ENCODE measurements at places on chromosomes 12 and 14.
A peak's percentile ranks its signal among the peaks of the same experiment; 100 is the strongest.

DNA sequence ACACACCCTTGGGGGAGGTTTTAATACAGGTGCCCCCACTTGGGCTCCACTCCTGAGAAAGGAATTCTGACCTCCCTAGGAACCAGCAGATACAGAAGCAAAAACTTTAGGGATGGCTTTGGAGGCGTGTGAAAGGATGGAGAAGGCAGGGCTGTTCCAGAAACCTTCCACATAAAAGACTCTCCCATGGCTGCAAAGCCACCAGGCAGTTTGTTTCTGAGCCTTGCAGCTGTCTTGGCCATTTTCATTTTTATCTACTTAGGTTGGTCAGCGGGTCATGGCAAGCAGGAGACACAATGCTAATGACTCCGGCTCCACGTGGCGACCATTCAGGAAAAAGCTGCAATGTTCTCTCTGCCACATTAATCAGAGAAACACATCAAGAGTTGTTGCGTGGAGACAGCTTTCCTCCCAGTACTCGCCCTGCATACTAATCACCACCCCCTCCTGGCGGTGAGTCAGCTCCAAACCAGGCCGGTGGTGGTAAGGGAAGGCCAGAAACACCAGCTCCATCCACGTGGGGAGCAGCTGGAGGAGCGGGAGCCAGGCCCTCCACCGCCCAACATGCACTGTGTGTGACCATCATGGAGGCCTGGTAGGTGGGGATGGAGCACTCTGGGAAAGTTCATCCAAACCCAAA is 30.9 kb upstream of the IRF2BPL start:
- DNase-seq, result peak; percentile 33

DNA sequence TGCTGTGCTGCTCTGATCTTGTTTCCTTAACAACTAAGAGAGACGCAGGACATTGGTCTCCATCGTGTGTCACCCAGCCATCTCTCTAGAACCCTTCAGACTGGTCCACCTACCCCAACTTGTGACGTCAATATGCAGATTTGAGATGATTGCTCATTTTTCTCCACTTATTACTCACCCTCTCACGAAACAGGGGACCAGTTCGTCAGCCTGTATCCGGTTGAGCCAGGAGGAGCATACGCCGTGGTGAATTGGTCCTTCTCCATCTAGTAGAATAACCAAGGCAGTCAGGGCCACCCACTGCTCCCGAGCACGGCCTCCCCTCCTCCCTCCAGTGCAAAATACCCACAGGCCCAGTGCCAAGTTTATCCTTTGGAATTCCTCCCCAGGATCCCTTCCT is 36.2 kb upstream of the FBXO21 start:
- no peak for DNase-seq

GRCh38 chr12:60075091-60075490 is 479.3 kb downstream of the SLC16A7 start:
- DNase-seq, result no peak

DNA sequence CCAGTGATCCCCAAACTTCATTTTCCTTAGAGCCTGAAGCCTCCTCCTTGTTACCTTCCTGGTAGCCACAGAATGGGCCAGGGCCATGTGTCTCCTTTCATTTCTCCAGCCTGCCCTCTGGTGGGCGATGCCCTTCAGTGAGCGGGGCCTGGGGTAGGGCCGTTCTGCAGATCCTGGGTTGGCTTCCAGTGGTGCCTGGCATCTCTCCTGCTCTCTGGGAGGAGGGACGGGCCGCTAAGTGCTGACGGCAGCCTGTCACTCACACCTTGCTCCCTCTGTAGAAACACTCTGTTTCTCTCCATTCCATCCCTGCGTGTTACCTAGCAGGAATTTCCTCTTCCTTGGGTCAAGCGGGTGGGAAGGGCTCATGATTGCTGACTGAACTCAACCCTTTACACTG is 232.1 kb downstream of the CACNA1C start:
- no peak for DNase-seq

GRCh38 chr14:97581016-97581415 is 783.8 kb downstream of the VRK1 start:
- DNase-seq, result no peak

DNA sequence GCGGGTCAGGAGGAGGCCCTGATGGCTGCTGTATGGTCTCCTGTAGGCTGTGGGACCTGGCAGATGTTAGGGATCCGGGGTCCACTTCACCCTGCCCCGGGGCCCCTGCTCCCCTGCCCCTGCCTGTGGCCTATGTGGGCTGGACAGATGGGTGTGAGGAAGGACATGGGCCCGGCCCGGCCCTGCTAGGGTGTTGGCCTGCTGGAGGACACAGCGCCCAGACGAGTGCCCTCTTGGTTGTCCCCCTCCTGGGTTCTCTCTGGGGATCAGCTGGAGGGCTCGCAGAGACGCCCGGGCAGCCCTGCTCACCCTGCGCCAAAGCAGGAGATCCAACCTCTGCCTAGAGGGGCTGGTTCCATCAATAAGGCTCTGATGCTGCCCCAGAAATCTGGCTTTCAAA is 36.2 kb downstream of the BEGAIN start:
- no peak for DNase-seq

GRCh38 chr12:45732250-45732649 is 2.7 kb downstream of the ARID2 start:
- DNase-seq, result no peak

- no peak for DNase-seq
These were observed 29.3 kb downstream of the ZCRB1 start for GRCh38 chr12:42296503-42297109.

All from stimulated activated naive CD4-positive, alpha-beta T cell treated with Interleukin-2 at 50 U/mL for 16 hours (primary cell).